Stimulated activated CD8-positive, alpha-beta memory T cell treated with anti-CD3 and anti-CD28 coated beads, Interleukin-7, amount 100 ng/mL, for 24 hours (primary cell): ENCODE measurements at places on chromosomes 6 and 20.
A peak's percentile ranks its signal among the peaks of the same experiment; 100 is the strongest.

DNA sequence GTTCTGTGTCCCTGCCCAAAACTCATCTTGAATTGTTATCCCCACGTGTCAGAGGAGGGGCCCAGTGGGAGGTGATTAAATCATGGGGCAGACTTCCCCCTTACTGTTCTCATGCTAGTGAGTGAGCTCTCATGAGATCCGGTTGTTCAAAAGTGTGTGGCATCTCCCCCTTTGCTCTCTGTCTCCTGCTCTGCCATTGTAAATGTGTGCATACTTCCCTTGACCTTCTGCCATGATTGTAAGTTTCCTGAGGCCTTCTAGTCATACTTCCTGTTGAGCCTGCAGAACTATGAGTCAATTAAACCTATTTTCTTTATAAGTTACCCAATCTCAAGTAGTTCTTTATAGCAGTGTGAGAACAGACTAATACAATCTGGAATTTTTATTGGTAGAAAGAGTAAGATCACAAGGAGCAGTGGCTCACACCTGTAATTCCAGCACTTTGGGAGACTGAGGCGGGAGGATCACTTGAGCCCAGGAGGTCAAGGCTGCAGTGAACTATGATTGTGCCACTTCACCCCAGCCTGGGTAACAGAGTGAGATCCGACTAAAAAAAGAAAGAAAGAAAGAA lies 47.1 kb upstream of the SLC22A16 start:
- DNase-seq = no peak

- DNase-seq = no peak
Measured at GRCh38 chr20:44702776-44703175, 12.4 kb upstream of the CCN5 start.

GRCh38 chr6:4021133-4021853 lies 57.6 kb downstream of the FAM217A start:
- DNase-seq = peak; percentile 76

DNA sequence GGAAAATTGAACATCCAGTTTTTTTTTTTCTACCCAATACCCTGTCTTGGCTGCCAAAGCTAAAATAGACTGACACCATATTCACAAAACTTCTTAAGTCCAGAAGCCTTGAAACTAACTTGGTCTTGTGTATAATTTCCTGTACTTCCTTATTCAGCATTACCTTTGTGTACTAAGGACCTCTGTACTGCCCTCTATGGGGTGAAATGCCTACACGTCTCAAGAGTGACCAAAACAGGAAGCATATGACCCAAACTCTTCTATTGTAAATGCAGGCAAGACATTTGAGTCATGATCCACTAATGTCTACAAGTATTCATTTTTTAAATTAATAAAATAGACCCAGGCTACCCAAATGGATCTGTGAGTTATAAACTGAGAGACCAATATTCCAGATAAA lies 50.4 kb downstream of the HMGCLL1 start:
- DNase-seq = no peak

DNA sequence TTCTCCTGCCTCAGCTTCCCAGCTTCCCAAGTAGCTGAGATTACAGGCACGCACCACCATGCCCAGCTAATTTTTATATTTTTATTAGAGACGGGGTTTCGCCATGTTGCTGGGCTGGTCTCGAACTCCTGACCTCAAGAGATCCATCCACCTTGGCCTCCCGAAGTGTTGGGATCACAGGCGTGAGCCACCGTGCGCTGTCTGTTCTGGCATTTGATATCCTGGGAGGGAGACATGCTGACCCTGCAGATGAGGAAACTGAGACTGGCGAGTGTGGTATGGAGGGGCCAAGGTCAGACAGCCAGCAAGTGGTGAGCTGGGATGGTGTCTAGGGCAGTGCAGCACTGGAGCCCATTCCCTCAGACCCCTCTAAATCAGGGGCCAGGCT lies 44.6 kb downstream of the SRC start:
- DNase-seq = no peak
